ENCODE measurements at places on chromosomes 12 and 14.

DNA sequence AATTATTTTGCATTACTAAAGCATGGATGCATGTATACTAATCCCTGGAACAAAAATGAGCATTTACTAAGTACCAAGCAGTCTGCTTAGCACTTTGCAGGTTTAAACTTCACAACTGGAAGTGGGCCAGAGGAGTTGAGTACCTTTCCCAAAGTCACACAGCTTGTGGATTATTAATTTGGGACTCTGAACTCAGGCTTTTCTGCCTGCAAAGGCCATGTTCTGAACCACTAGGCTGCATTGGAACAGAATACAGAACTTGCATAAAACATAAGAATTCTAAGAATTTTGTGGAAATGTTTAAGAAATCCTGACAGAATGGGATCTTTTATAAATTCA lies 132.9 kb upstream of the AMIGO2 start:
- no peak for DNase-seq

- no peak for DNase-seq
These were observed 15.1 kb upstream of the CCDC198 start for GRCh38 chr14:57508756-57509155.

- no peak for DNase-seq
These were observed 68.5 kb downstream of the LIN7A start for GRCh38 chr12:80869264-80869663.

- DNase-seq = no peak
These were observed 8.9 kb upstream of the SAV1 start for GRCh38 chr14:50676814-50677516.

- no peak for DNase-seq
These were observed 113.4 kb downstream of the PTPN11 start for GRCh38 chr12:112532106-112532505.

DNA sequence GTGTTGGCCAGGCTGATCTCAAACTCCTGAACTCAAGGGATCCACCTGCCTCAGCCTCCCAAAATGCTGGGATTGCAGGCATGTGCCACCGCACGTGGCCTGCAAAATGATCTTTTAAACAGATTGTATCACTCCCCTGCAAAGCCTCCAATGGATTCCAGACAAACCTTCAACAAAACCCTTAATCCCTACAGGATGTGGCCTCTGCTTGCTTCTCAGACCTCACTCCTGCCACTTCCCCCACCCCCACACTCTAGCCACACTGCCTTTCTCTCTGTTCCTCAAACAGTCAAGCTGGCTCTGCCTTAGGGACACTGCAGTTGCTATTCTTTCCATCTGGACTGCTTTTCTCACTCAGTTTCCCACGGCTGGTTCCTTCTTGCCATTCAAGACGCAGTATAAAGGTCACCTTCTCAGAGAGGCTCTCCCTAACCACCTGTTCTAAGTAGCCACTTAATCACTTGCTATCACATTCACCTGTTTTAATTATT lies 47.3 kb upstream of the TMED10 start:
- DNase-seq = no peak

- no peak for DNase-seq
These were observed 334.5 kb downstream of the CACNA1C start for GRCh38 chr12:2387103-2387834.

DNA sequence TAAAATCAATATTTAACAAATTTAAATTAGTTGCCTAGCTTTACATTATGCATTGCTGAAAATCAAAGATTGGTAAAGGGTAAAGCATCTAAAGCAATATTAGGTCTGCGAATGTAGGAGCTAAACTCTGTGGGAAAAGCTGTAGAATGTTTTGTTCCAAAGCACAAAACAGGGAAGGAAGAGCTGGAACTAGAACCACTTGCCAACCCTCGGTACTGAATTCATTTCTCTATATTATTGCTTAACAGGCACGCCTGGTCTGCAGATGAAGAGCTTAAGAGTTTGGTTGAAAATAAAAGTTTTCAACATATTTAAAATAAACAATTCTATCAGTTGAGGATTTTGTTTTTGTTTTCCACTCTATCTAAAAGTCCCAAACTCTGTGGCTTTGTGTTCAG lies 1252.8 kb upstream of the SEL1L start:
- no peak for DNase-seq

DNA sequence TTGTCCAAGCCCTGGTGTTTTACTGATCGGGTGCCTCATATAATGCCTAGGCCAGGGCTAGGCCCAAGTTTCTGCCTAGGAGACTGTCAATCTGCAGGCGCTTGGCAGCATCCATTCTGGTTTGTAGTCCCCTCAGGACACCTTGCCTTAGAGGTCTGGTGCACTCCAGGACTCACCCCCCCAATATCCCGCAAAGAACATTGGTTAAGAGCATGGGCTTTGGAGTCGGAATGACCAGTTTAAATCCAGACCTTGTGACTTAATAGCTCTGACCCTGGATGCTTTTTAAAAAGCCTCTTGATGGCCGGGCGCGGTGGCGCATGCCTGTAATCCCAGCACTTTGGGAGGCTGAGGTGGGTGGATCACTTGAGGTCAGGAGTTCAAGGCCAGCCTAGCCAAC lies 60.0 kb downstream of the GALNT16 start:
- DNase-seq = no peak

DNA sequence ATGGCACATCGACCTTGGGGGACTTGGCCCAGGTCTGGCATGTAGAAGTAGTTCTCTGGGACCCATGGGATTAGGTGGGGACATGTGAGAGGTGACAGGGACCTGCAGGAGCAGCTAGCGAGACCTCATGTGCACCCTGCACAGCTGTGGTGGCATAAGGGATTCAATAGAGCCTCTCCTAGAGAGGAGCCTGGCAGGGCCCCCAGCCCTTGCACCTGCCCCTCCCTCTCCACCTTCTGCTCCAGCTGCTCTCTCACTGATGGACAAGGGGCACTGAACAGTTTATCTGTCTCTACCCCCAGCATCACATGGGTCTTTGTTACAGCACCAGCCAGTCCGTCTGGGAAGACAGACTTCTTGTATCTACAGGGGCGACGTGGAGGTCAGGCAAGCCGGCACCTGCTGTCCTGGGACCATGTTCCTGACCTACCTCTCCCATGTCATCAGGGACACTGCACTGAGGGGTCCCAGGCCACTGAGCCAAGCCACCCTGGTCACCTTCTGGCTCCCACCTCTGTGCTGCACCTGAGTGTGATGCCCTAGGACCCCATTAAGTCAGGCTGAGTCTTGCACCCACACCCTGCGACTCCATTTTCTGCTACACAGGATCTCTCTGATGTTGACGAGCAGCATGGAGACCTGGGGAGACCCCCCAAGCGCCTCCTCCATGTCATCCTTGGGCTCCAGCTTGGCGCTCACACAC lies 32.6 kb downstream of the DDX11 start:
- DNase-seq = no peak

- DNase-seq = no peak
These were observed 18.2 kb upstream of the IRF2BPL start for GRCh38 chr14:77046721-77047120.

DNA sequence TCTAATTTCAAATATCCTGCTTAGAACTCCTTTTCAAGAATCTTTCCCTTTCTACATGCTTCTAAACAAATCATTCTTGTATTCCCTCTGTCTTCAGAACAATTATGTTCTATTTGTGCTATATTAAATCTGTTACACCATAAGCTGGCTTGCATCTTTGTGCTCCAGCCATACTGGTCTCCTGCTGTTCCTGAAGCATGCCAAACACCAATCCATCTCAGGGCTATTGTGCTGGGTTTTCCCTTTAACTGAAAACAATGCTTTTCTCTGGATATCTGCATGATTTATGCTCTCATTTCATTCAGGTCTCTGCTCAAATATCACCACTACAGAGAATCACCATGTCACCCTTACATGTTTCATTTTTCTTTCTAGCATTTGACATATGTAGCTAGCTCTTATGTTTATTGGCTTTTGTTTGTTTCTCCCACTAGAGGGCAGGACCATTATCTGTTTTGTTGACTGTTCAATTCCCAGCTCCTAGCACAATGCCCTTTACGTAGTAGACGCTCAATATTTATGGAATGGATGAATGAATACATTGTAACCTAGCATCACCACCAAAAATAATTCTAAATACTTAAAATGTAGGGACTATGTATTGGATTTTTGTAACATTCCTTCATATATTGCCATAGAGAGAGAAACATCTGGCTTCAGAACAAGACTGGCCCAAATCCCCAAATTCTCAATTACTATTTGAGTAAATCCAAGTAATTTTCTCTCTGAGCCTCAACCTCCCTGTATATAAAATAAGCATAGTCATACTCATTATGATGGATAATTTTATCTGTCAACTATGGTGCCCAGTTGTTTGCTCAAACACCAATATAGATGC lies 302.0 kb upstream of the SYT1 start:
- DNase-seq = no peak

DNA sequence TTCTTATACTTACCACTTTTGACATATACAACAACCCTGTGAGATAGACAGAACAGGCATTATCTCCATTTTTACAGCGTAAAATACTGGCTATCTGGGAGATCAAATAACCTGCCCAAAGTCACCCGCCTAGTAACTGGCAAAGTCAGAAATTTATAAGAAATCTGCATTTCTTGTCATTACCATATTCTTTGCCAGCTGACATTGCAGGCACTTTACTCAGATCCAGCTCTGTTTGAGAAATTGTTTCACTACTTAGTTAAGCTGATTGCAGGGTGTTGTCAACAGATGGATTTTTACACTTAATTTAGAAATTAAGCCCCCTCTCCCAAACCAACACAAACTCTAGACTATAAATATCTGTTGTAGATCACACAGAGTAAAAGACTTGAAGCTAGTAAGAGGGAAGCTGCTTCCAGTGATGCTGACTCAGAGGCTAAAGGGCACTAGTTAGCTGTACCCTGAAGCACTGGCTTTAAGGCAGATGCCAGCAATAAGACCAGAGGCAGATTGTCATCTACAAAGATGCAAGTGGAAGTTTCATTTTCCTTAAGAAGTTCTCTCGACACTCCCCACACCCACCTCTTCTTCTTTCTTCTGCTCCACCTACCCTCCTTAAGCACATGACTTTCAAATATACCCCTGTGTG lies 153.1 kb downstream of the ANO6 start:
- no peak for DNase-seq

- peak; percentile 10 for DNase-seq
These were observed 493.6 kb downstream of the PCNX1 start for GRCh38 chr14:71400871-71401321.

DNA sequence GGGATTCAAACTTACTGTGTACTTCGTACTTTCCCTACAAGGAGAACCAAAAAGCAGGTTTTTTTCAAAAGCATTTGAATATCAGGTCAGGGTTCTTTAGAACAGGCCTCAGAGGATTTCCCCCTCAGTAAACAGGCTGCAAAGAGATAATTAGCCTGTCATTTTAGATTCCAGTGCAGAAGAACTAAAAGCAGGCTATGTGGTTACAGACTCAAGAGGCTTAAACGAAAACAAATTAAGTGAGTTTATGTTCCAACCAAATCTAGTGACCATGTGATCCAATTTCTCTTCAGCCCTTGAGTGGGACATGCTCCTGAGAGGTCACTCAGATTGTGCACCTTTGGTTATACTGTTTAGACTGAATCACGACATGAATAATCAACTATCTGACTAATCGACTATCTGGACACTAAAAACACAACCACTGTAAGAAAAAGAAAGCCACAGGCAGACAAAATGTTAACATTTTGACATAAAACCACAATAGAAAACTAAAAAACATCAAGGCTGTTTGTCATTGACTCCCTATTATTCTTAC lies 4.5 kb downstream of the TMED8 start:
- DNase-seq = peak; percentile 34

DNA sequence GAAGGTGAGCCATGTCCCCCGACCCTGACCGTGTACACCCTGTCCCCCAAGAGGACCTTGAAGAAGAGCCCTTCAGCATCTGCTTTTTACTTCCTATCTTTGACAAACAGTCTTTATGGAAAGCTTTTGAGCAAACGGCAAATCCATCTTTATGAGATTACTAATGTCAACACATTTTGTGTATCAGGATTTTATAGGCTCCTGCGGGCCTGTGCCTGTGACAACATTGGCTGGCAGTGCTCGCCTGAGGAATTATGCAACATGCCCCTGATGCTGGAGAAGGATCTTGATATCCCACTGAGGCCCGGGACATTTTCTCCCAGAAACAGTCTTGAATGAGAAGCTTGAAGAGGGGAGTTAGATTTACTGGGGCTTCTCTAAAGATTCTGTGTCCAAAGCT lies 416.5 kb downstream of the NRXN3 start:
- no peak for DNase-seq

GRCh38 chr12:130775953-130776856 lies 60.1 kb upstream of the RIMBP2 start:
- DNase-seq = peak; percentile 16

DNA sequence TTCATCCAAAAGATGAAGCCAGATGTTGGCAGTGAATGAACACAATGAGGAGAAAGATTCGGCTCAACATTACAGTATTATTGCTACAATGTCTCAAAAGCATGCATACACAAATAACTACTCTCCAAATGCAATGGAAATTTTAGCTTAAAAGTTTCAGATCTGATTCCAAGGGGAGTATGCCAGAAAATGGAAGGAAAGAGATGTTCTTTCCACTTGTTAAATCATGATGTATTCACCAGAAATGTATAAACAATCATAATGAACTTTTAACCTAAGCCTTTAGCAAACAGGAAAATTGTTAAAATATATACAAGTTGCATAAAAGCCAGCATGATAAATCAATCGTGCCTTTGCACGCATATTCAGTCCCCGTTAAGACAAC lies 62.1 kb downstream of the SH2B3 start:
- no peak for DNase-seq

GRCh38 chr12:31002999-31003398 lies 70.7 kb upstream of the DDX11 start:
- DNase-seq = no peak

DNA sequence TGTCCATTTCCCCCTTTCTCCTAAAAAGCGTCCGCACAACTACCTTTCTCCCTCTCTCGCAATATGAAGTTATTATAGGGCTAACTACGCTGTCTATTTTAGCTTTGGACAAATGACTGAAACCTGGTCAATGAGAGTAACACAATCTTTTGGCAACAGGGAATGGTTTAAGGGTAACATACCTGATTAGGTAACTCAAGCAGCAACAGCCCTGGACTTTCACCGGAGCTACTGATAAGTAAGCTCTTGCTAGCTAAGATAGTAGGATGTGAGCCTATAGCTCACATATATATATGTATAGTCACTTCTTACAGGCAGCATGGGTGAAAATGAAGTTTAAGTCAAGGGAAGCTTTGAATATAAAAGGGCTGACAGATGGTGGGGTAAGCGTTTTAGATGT lies 313.0 kb downstream of the CEP128 start:
- DNase-seq = no peak

Measured in CD4-positive, alpha-beta T cell treated with Interleukin-4 for 4 hours (primary cell).